Activated gamma-delta T cell treated with Interleukin-2 at 50 U/mL for 16 hours (primary cell): ENCODE measurements at places on chromosomes 1 and 21.

- no peak for DNase-seq
Measured at GRCh38 chr1:112975336-112975735, 19.3 kb upstream of the SLC16A1 start.

GRCh38 chr1:43423672-43424550, 29.8 kb downstream of the HYI start:
- no peak for DNase-seq

DNA sequence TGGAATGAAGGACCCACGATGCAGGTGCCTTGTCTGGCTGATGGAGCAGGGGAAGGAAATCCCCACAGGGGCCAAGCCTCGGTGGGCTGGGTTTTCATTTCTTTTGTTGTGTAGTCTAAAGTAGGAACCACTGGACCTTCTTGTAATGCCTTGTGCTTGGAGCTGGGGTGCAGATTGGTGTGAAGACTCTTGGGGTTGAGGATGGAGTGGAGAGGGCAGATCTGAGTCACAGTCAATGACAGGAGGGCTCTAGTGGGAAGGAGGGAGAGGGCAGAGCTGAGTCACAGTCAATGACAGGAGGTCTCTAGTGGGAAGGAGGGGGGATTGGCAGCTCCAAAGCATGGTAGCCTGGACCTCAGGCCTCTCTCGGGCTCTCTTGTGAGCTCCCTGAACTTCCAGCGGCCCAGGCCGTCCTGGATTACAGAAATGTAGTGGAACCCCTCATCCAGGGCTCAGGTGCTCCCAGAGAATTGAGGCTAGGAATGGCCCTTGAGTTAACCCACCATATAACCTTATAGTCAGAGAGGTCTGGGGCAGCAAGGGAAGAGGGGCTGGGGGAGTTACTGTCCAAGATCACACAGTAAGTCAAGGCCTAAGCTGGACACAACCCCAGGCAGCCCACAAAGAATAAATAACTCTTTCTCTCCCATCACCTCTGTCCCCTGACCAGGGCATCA, 313.8 kb downstream of the MATN1 start:
- DNase-seq, result no peak

GRCh38 chr1:27017207-27017606, 4.6 kb upstream of the TENT5B start:
- DNase-seq, result no peak

GRCh38 chr1:229133151-229133550, 137.8 kb upstream of the RAB4A start:
- DNase-seq, result no peak

DNA sequence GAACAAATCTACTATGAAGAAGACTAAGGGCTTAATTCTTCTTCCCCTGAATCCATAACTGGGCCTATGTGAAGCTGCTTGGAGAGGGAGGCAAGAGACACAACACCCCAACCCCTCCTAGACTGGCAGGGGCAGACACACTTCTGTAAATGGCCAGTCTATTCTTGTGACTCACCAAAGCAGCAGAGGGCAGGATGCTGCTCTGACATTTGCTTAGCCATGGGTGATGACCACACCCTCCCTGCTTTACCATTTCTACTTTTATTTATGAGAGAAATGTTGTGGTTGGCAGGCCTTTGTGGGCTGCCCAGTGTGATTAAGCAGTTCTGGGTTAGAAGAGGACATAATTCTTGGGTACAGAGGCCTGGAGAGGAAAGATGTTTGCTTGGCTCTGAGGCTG, 189.8 kb upstream of the DPYD start:
- DNase-seq, result no peak

DNA sequence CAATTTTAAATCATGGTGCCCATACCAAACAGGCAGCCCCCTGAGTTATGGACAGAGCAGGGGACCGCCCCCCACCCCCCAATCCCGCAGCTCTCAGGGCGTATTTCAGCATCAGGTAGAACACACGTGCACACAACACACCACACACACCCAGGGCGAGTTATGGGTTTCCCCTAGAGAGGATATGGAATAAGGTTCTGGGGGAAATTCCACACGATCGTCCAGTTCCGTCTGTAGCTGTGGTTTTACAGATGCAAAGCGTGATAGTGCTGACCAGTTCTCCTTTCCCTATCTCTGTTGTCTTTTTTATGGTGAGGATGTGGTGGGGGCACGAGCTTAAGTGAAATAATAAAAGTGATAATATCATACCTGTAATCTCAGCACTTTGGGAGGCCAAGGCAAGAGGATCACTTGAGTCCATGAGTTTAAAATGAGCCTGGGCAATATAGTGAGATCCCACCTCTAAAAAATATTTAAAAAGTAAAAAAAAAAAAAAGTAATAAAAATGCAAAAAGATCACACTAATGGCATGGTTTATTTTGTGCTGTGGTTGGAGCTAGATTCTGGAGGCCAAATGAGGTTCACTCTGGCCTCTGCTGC, 25.1 kb downstream of the C2CD2 start:
- no peak for DNase-seq

GRCh38 chr1:69157046-69157756, 410.5 kb upstream of the LRRC7 start:
- no peak for DNase-seq

- no peak for DNase-seq
Measured at GRCh38 chr21:46243960-46244361, 15.4 kb upstream of the LSS start.
